ENCODE measurements at places on chromosomes 2 and 18. TPM values are rescaled to one million over a fixed set of nuclear protein-coding genes. Genes with fewer than 3 reads are reported as not detected.

VAMP5 gene
- 116 TPM for total RNA-seq

CHST10 gene
- total RNA-seq, result 6.9 TPM

HAAO gene
- 3.1 TPM for total RNA-seq

CROCC2 gene
- total RNA-seq, result not detected

HOXD8 gene
- total RNA-seq, result 24.6 TPM

ZSWIM2 gene
- total RNA-seq, result 1.0 TPM

RHBDD1 gene
- total RNA-seq, result 12.1 TPM

ASB1 gene
- total RNA-seq, result 14.5 TPM

GTF2A1L gene
- not detected for total RNA-seq

CD207 gene
- 0.47 TPM for total RNA-seq

SRD5A2 gene
- total RNA-seq, result not detected

FABP1 gene
- total RNA-seq, result not detected

LYPD6 gene
- total RNA-seq, result 1.2 TPM

PHOSPHO2 gene
- 2.0 TPM for total RNA-seq

ARL6IP6 gene
- total RNA-seq, result 12.6 TPM

GNLY gene
- total RNA-seq, result 5.4 TPM

STK36 gene
- total RNA-seq, result 45.7 TPM

TMEM37 gene
- total RNA-seq, result 25.2 TPM

NT5DC4 gene
- 0.56 TPM for total RNA-seq

MC5R gene
- not detected for total RNA-seq

NAT8 gene
- not detected for total RNA-seq

LIMS4 gene
- total RNA-seq, result 20.2 TPM

ANO7 gene
- 0.50 TPM for total RNA-seq

IL18R1 gene
- 5.8 TPM for total RNA-seq

CCBE1 gene
- 5.4 TPM for total RNA-seq

ANKRD62 gene
- not detected for total RNA-seq

VAMP8 gene
- total RNA-seq, result 48.7 TPM

TTR gene
- not detected for total RNA-seq

OBSL1 gene
- total RNA-seq, result 68.6 TPM

KCNG2 gene
- 2.4 TPM for total RNA-seq

PRKAG3 gene
- total RNA-seq, result not detected

CSRNP3 gene
- 0.75 TPM for total RNA-seq

HRH4 gene
- not detected for total RNA-seq

AOX1 gene
- 293 TPM for total RNA-seq

FBXO36 gene
- 3.0 TPM for total RNA-seq

GALNT3 gene
- 2.1 TPM for total RNA-seq

CNOT11 gene
- total RNA-seq, result 26.3 TPM

SSB gene
- 246 TPM for total RNA-seq

CCL20 gene
- total RNA-seq, result 3.4 TPM

KCNG3 gene
- not detected for total RNA-seq

TXNDC2 gene
- total RNA-seq, result not detected

DIS3L2 gene
- 26.9 TPM for total RNA-seq

SKOR2 gene
- not detected for total RNA-seq

ZNF892 gene
- 7.9 TPM for total RNA-seq

YIPF4 gene
- total RNA-seq, result 16.8 TPM

UGT1A6 gene
- total RNA-seq, result not detected

MARCO gene
- 70.6 TPM for total RNA-seq

MAP3K2 gene
- total RNA-seq, result 56.3 TPM

CNGA3 gene
- total RNA-seq, result not detected

GAD1 gene
- not detected for total RNA-seq

PDE11A gene
- total RNA-seq, result 0.16 TPM

ASAP2 gene
- total RNA-seq, result 16.8 TPM

BOLL gene
- not detected for total RNA-seq

OR6B2 gene
- total RNA-seq, result not detected

DYNAP gene
- total RNA-seq, result not detected

IL36RN gene
- total RNA-seq, result not detected

PRKRA gene
- total RNA-seq, result 63.4 TPM

GNAL gene
- 8.7 TPM for total RNA-seq

MRPL33 gene
- total RNA-seq, result 115 TPM

FKBP7 gene
- 6.8 TPM for total RNA-seq

All from omental fat pad (tissue), 4 donors.